T-helper 2 cell treated with Interferon-gamma antibody and Interleukin-4, amounts not matched to agents 5 μg/mL and 100 μg/mL, for 36 hours (primary cell): ENCODE measurements at places on chromosomes 4 and X.
A peak's percentile ranks its signal among the peaks of the same experiment; 100 is the strongest.

GRCh38 chrX:143934542-143934941 lies 50.7 kb downstream of the UBE2NL start:
- no peak for DNase-seq
- H3K4me1 ChIP-seq: no peaks in the 10 kb centered on the region
- no peaks in the 10 kb centered on the region for H3K36me3 ChIP-seq
- no peak overlapping the region for H3K27ac ChIP-seq
- no peaks in the 10 kb centered on the region for H3K27me3 ChIP-seq
- no peak overlapping the region for H3K4me3 ChIP-seq

DNA sequence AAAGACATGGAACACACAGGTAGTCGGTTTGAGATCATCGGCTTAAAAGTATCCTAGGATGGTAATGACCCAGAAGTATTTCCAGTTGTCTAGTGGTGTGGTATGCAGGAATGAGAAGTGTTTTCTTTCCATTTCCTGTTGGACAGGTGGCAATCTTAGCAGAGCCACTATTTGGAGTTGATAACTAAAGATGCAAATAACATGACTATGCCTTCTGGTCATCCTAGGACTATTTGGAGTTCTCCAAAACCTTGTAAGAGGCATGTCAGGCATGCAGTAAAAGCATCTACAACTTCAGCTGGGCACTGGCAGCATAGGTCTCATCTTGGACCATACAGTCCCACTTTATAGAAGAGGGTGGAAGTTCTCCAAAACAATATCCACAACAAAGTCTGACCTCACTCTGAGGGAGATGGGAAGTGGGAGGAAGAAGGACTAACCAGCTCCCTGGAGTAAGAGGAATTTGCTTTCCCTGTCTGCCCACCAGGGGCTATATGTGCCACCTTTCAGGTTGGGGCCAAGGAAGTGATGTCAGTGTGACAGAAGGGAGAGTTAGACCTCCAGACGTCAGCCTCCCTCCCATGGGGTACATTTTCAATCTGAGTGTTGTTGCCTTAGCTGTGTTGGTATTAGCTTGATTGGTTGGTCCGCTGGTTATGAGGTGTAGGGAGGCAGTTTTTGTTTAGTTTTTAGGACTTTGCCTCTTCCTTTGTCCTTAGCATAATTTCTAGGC lies 101.2 kb upstream of the MYOZ2 start:
- peaks cover 7% of the 10 kb centered on the region for H3K4me1 ChIP-seq
- no peak overlapping the region for H3K4me3 ChIP-seq
- no peak overlapping the region for H3K27ac ChIP-seq
- DNase-seq: no peak
- no peaks in the 10 kb centered on the region for H3K36me3 ChIP-seq

DNA sequence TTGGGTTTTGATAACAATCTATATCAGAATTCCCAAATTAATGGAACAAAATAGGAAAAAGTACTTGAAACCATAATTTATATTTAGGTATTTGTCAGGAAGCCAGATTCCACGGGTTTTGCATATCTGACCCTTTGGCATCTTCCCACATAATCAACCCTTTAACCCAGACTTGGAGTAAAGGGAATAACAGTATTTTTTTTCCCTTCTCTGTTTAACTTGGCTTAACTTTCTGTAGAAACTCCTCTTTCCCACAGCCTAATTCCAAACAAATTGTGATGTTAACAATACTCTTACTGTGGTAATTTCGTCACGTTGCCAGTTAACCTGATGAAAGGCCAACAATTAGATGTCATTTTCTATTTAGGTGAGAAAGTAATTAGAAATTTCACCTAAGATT lies 49.4 kb upstream of the GUCY1A1 start:
- peaks cover 18% of the 10 kb centered on the region for H3K27me3 ChIP-seq
- no peak overlapping the region for H3K27ac ChIP-seq
- H3K36me3 ChIP-seq: no peaks in the 10 kb centered on the region
- H3K4me3 ChIP-seq: no peak overlapping the region

DNA sequence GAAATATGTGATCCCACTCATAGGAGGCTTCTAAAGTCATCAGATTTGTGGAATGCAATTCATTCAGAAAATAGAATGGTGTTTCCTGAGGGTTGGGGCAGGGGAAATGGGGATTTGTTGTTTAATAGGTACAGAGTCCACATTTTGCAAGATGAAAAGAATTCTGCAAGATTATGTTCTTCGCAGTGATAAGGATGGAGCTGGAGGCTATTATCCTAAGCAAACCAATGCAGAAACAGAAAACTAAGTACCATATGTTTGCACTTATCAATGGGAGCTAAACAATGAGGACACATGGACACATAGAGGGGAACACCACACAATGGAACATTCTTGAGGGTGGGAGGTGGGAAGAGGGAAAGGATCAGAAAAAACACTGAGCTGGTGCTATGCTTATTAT lies 144.3 kb upstream of the NLGN4X start:
- no peaks in the 10 kb centered on the region for H3K27me3 ChIP-seq
- DNase-seq: no peak
- no peaks in the 10 kb centered on the region for H3K4me1 ChIP-seq

- peaks cover 1% of the 10 kb centered on the region for H3K36me3 ChIP-seq
- no peak for DNase-seq
- peaks cover 2% of the 10 kb centered on the region for H3K27me3 ChIP-seq
- no peak overlapping the region for H3K4me3 ChIP-seq
These were observed 96.9 kb upstream of the MID1IP1 start for GRCh38 chrX:38704146-38704882.

DNA sequence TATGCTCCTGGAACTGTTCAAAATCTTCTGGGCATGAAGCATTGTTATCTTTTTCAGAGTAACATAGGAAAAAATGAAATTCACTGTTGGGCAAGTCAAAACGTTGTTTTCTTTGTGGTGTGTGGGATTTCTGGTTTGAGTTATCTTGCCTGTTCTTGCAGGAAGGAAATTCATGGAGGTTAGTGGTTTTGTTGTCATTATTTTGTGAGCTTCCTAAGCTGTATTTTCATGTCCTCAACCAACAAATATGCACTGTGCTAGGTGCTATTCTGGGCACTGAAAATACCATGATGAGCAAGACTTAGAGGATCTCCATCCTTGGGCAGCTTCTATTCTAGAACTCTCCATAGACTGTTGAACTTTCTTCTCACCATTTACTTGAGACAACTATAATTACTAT lies 16.9 kb downstream of the SPINK2 start:
- H3K4me3 ChIP-seq: peak overlapping the region; percentile 52
- H3K27me3 ChIP-seq: peaks cover 14% of the 10 kb centered on the region
- peaks cover 31% of the 10 kb centered on the region for H3K4me1 ChIP-seq
- no peaks in the 10 kb centered on the region for H3K36me3 ChIP-seq
- peak; percentile 37 for DNase-seq
- H3K27ac ChIP-seq: peak overlapping the region; percentile 4

- H3K36me3 ChIP-seq: no peaks in the 10 kb centered on the region
- peak; percentile 3 for DNase-seq
- H3K27me3 ChIP-seq: no peaks in the 10 kb centered on the region
- H3K4me3 ChIP-seq: no peak overlapping the region
These were observed 32.5 kb upstream of the MTMR8 start for GRCh38 chrX:64427787-64428186.
